ENCODE measurements at places on chromosomes 5 and 9.

DNA sequence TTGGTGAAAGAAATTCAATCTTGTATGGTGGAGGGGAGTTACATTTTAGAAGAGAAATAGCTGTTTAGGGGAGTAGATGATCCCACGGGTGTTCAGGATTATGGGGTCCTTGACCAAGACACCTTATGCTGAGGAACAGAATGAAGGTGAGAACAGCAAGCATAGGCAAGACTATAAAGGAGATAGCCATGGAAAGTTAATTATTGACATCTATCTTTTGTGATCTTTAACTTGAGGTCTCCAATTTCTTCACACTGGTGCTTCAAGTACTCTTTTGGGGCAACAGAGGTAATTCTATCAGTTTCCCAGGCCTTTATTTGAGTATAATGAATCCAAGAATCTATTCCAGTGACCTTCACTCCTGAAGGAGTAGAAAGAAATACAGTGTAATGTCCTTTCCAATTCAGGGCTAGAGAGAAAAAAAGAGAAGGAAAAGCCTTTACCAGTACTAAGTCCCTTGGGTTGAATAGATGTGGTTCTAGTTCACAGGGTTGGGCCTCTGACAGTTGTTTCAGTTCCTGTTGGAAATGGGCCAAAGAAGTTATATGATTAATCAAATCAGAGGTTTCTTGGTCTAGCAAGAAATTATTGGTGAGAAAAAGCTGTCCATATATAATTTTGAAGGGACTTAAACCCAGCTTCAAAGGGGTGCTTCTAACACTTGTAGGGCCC lies 2104.1 kb upstream of the ACO1 start:
- DNase-seq = no peak

GRCh38 chr9:103839197-103839596 lies 254.9 kb upstream of the SMC2 start:
- no peak for DNase-seq

DNA sequence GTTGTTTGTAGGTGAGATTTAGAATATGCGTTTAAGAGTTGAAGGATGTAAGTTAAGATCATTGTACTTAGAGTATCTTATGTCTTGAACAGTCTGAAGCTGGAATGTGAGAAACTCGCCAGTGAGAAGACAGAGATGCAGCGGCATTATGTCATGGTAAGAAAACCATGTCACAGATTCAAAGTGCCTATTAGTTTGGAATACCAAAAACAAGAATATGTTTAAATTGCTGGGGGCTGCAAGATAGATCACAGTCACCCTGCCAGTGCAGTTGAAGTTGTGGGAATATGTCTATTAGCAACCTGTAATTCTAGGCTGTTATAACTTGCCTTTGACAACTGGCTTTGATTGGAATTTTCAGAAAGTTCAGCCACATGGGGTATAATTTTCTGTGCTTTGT lies 3.0 kb downstream of the TLE4 start:
- DNase-seq = no peak

GRCh38 chr5:86118542-86118941 lies 499.2 kb upstream of the COX7C start:
- DNase-seq = no peak

DNA sequence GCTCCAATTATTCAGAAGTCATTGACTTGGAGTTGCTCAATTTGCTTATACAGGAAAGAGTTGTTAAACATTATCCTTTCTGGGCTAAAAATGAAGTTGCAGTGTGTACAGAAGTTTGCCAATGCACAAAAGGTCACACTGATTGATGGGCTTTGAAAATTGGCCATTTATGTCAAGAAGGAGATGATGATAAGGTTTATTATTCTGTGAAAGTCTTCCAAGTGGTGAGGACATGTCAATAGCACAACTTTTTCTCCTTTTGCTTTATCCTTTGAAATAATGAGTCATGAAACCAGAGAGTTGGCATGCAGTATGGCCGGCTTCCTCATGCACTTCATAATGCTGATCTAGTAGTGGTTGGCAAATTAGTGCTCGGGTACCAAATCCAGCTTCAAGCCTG lies 848.5 kb upstream of the WWC1 start:
- DNase-seq = no peak

- DNase-seq = no peak
Observed at GRCh38 chr5:64364426-64364825, 141.4 kb upstream of the RGS7BP start.

DNA sequence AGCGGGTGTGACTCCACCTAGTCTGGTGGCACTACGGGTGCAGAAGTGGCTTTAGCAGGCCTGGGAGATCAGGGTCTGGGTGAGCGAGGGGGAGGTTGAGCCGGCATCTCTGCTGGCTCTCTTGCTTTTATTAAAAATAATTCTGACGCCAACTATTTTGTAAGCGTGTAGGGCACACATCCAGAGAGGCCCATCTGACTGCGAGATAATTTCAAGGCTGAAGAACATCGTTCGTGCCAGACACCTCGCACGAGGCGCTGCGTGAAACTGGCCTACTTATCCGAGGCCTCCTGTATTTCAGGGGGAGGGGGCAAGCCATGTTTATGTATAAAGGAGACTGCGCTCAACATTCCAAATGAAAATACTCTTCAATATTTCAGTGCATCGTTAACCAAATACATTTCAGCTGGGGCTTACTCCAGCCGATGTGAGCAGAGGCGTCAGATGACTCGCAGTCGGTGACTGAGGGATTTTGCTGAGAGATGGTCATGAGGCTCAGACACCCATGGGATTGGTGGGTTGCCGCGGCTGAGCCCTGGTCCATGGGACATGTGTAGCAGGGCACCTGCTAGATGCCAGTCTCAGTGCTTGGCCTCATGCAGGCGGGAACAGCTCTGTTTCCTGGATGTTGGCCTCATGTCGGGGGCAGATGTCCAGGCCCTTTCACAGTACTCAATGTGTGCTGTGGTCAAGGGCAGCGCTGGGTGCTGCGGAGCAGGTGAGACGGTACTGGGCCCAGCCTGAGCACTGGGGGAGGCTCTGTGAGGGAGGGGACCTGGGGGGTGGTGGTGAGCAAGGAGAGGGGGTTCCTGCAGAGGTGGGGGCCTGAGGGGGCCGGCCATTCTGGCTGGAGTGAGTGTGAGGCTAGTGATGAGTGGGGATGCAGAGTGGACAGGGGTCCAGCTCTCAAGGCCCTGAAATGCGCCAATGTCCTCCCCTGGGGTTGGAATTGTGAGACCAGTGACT lies 201.5 kb downstream of the DAB2IP start:
- no peak for DNase-seq

DNA sequence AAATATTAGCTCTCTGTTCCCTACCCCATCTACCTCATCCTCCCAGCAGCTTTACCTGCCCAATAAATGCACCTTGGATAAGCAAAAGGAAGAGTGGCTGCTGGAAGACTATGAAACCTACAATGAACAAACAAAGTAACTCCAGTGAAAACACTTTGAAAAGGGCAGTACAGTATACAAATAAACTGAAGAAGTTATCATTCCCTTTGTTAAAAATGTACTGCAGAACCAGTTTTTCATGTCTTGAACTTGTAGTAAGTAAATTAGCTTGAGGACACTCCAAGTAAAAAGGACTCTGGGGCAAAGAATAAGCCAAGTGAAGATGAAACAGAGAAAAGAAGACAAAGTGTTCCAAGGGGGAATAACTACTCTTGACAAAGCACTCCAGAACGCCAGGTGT lies 457.1 kb downstream of the DTWD2 start:
- no peak for DNase-seq

DNA sequence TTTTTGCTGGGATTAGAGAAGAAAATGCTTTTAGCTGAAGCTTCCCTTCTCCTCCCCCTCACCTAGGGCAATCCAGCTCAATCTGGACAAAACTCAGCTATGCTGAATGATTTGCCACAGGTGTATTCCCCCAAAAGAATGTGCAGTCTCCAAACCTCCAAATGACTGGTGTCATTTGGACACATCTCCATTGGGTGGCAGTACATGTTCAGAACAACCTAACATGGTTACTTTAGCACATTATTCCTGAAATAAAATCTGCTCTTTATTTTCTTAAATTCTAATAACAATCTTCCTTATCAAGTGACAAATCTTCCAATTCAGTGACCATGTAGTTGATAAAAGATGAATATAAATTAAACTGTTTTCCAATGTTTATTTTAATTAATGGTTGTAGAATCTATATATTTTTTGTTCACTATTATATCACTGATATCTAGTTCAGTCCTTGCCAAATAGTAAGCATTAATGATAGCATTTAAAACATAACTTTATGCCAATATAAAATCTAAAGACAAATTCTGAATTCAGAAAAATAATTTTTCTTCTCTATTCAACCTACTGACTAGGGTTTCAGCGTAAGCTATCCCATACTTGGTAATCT lies 61.3 kb upstream of the MOCS2 start:
- DNase-seq = no peak

DNA sequence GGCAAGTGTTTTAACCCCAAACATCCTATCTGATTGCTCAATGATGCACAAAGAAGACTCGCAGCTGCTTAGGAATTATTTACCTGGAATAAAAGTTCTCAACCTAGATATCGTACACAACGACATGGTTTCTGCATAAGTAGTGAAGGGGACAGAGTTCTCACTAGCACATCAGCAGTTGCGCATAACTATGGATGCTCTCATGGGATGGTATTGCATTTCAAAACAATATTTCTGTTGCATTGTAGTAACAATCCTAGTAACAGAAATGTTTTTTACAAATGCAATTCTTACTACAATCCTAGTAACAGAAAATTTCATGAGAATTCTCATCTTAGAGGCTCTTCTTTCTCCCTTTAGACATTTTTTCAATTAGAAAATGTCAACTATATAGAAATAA lies 94.5 kb upstream of the MINAR2 start:
- DNase-seq = no peak

DNA sequence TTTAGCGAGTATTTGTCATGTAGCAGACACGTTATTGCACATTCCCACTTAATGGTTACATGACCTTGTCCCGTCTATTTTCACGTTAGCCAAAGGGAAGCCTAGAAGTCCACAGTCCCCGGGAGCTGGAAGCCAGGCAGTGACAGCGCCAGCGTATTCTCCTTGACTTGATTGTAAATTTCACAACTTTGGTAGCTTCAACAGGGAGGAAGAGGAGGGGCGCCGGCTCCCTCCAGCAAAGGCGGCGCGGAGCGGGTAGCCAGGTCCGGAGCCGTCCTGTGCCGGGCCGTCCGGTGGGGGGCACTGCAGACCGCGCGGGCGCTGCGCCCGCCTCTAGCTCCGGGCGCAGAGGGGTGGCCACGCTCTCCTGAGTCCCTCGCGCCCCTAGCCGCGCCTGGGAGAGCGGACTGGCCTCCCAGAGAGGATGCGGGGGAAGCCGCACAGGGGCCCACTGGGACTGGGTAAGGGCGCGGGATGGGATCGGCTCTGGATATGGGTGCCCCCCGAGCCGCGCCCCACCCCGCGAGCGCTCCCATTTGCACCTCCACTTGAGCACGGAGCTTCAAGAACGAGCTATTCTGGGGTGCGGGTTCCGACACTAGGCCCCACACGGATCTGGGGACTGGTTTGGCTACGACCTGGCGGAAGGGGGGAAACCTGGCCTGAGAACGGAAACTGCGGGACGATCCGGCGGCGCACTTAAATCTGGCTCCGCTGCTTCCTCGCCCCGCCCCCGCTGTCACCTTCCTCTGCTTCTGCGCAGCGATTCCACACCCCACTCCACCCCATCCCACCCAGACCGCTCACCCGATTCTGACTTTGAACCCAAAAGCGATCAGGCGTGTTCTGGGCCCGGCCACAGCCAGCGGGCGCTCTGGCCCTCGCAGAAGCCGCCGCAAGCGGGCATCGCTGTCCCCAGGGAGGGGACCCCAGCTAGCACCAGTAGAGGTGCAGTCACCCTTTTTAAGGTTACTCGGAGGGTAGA lies 23.8 kb downstream of the KLF4 start:
- DNase-seq = no peak

DNA sequence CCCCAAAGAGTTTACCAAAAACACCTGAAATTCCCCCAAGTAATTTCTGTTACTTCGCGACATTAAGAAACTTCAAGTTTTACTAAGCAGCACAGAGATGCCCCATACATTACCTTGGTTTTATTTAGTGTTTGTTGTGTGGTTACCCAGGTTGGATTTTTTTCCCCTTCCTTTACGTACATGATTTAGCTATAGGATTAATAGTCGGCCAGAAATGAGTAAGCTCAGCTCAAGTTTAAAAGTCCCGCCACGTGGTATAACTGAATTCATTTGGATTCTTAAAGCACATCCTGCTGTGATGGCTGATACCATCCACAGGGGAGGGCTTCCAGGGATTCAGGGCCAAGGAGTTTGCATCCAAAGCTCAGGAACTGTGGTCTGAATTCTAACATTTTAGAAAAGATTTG lies 75.9 kb downstream of the DAP start:
- no peak for DNase-seq

DNA sequence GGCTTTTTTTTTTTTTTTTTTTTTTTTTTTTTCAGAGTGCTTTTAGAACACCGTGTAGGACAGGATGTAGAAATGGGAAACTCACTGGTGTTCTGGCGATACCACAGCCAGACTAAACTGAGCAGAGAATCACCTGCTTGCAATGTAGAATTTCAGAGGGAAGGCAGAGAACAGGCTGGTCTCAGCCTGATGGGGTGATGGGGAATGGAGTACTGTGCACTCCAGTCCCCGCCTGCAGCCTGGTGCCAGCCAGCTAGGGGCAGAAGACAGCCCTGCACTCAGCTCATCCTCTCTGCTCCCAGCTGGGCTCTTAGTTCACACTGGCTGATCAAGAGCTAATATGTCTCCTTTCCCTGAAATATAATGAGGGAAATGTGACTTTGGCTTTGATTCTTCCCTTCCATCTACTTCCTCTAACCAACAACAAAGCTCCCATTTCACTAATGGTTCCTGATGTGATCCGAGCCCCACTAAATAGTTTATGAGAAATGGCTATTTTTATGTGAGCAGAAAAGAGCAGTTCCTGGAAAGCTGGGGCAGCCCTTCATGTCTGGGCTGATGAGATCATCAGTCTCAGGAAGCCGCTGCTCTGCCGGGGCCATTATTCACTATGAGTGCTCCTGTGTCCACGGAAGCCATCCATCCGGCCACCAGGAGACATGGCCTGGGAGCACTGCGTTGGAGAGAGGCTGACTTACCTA lies 209.7 kb downstream of the GADD45G start:
- DNase-seq = no peak

- no peak for DNase-seq
Observed at GRCh38 chr9:75707191-75707590, 183.3 kb upstream of the PCSK5 start.

GRCh38 chr9:13324988-13325387 lies 45.5 kb upstream of the MPDZ start:
- no peak for DNase-seq

- DNase-seq = no peak
Observed at GRCh38 chr5:127297348-127298035, 6.9 kb downstream of the MEGF10 start.

- DNase-seq = no peak
Observed at GRCh38 chr5:166959766-166960165, 1331.7 kb upstream of the WWC1 start.

DNA sequence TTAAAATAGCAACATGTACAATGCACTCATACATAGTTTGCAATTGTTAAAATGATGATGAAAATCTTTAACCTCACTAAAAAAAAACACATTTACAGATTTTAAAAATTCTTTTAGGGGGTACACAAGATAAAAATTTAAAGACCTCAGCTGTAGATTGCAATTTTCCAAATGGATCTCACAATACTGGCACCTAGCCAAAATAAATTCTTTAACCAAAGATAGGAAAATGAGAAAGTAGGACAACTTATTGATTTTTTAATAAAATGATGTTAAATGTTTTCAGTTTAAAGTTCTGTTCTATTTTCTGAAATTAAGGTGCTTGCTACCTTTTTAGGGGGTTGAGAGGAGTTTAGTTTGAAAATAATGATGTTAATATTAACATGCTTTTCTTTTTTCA lies 90.0 kb downstream of the PCSK1 start:
- no peak for DNase-seq

GRCh38 chr5:78345485-78345884 lies 14.9 kb upstream of the SCAMP1 start:
- no peak for DNase-seq

Measured in activated T-cell treated with anti-CD3 and anti-CD28 coated beads for 4 hours (primary cell).